ENCODE measurements at places on chromosomes 3 and 15.

- no peak for DNase-seq
Observed at GRCh38 chr15:68764090-68764489, 56.6 kb downstream of the ANP32A start.

DNA sequence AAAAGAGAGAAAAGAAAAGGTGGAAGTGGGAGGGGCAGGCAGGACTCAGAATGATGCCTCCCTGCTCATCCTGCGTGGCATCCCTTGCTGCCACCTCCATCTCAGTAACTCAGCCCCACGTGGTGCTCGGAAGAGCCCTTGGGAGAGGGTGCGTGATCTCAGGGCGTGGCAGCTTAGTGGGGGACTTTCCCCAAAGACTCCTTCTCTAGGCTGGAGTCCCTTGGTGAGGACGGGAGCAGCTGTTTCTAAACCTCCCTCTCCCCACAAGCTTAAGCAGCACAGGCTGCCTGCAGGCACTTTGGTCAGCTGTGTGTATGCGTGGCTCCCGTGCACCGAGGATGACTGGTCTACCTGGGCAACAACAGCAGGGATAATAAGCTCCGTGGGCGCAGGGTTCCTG, 7.4 kb upstream of the ANPEP start:
- DNase-seq = no peak

DNA sequence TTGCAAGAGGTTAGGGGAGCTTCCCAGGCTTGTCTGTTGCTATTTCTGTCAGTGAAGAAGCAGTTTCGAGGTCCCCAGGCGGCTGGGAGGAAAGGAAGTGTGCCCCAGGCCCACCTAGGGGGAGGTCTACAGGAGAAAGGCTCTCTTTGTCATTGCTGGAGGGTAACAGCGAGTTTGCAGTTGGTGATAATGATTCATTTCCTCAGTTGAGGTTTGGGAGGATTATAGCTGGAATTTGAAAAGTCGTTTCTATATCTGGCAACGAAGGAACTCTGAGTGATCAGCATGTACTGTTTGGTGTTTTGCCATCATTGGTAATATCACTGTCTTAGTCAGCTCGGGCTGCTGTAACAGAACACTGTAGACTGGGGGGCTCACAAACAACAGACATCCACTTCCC, 65.5 kb upstream of the UBE3A start:
- no peak for DNase-seq

DNA sequence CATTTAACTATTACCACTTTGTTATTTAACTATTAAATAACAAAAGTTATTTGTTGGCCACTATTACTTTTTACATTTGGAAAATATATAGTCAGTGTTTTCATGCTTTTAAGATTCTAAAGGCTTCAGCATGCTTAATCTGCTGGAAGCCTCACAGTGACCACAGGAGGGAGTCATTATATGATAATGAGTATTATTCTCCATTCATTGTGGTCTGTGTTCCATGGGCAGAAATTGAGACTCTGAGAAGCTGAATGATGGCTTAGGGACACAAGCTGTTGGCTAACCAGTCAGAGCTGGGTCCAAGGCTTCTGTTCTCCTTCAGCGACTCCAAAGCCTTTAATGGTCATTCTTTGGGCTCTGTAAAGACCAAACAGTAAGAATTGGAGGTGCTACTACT, 64.7 kb downstream of the BFSP2 start:
- DNase-seq = no peak

- no peak for DNase-seq
Observed at GRCh38 chr3:66538390-66538789, 37.6 kb upstream of the LRIG1 start.
